Esophagus muscularis mucosa (tissue), 4 donors: ENCODE measurements at places on chromosomes 6 and 20.

DNA sequence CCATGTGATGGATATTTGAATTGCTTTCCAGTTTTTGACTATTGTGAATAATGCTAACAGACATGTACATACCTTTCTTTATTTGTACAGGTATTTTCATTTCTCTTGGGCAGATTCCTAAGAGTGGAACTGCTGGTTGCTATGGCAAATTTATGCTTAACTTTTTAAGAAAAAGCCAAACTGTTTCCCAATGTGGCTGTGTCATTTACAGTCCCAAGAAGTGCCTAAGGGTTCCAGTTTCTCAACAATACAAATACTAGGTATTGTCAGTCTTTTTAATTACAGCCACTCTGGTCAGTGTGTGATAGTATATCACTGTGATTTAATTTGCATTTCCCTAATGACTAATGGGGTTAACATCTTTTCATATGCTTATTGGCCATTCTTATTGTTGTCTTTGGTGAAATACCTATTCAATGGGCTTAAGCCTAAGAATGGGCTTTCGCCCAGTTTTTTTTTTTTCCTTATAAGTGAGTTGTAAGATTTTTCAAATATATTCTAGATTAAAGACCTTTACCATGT is 10.3 kb downstream of the REPS1 start:
- no peaks in the 10 kb centered on the region for H3K36me3 ChIP-seq
- no peak for DNase-seq
- peaks cover 23% of the 10 kb centered on the region for H3K4me1 ChIP-seq
- no peaks in the 10 kb centered on the region for H3K27me3 ChIP-seq

- DNase-seq = no peak
- H3K27ac ChIP-seq = no peak overlapping the region
- H3K27me3 ChIP-seq = no peaks in the 10 kb centered on the region
- no peaks in the 10 kb centered on the region for H3K36me3 ChIP-seq
- H3K4me3 ChIP-seq = no peak overlapping the region
These were observed 330.8 kb downstream of the PRL start for GRCh38 chr6:21965953-21966539.

DNA sequence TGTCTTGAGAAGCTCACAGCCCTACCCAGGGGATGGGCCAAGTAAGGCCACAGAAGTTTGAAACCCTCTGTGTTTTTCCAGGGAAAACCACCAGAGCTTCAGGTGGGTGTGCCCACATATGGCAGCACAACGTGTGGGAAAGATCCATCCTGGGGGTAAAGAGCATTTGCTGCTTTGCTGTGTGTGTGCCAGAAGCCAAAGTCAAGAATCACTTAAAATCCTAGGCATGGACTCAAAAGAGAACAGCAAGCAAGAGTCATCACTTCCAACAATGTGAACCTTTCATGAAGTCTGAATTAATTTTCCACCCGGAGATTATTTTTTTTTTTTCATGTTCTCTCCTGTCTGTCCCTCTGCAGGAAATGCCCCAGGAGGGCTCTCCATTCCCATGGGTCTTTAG is 308.2 kb upstream of the SGK1 start:
- no peaks in the 10 kb centered on the region for H3K27me3 ChIP-seq
- no peak overlapping the region for H3K27ac ChIP-seq
- DNase-seq = no peak
- no peaks in the 10 kb centered on the region for H3K4me1 ChIP-seq
- no peak overlapping the region for H3K4me3 ChIP-seq

- peaks cover 15% of the 10 kb centered on the region for H3K4me1 ChIP-seq
- no peaks in the 10 kb centered on the region for H3K36me3 ChIP-seq
- no peak overlapping the region for H3K4me3 ChIP-seq
- no peak for DNase-seq
These were observed 105.0 kb downstream of the PTPRK start for GRCh38 chr6:128415387-128415786.

- H3K4me1 ChIP-seq = peaks cover 9% of the 10 kb centered on the region
- H3K27me3 ChIP-seq = no peaks in the 10 kb centered on the region
- DNase-seq = no peak
- H3K27ac ChIP-seq = no peak overlapping the region
- no peak overlapping the region for H3K4me3 ChIP-seq
These were observed 92.9 kb downstream of the RPS12 start for GRCh38 chr6:132907231-132907630.

DNA sequence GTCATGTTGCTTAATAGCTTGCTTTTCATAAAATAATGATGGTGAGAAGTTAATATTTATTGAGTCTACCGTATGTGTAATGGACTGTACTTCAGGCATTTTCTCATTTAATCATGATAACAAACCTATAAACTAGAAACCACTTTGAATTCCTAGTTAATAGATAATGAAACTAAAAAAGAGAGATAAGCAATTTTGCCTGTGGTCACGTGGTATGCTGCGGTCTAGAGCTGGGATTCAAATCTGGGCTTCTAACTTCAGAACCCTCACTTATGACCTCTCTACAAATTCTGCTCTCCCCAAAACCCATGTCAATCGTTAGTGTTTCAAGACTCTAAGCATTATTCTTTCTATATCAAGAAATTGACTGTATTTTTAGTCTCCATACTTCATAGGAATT is 700.7 kb downstream of the PRKN start:
- no peak for DNase-seq
- H3K4me3 ChIP-seq = no peak overlapping the region
- no peak overlapping the region for H3K27ac ChIP-seq
- H3K36me3 ChIP-seq = no peaks in the 10 kb centered on the region
- no peaks in the 10 kb centered on the region for H3K27me3 ChIP-seq
- H3K4me1 ChIP-seq = no peaks in the 10 kb centered on the region

- no peak for DNase-seq
- no peak overlapping the region for H3K27ac ChIP-seq
- peak overlapping the region; percentile 26 for H3K4me3 ChIP-seq
These were observed 887 bp downstream of the SIGLEC1 start for GRCh38 chr20:3711484-3711941.

GRCh38 chr6:108699290-108700041 is 138.7 kb downstream of the FOXO3 start:
- no peaks in the 10 kb centered on the region for H3K27me3 ChIP-seq
- H3K36me3 ChIP-seq = no peaks in the 10 kb centered on the region
- H3K27ac ChIP-seq = no peak overlapping the region
- H3K4me1 ChIP-seq = no peaks in the 10 kb centered on the region
- no peak overlapping the region for H3K4me3 ChIP-seq
- DNase-seq = no peak

DNA sequence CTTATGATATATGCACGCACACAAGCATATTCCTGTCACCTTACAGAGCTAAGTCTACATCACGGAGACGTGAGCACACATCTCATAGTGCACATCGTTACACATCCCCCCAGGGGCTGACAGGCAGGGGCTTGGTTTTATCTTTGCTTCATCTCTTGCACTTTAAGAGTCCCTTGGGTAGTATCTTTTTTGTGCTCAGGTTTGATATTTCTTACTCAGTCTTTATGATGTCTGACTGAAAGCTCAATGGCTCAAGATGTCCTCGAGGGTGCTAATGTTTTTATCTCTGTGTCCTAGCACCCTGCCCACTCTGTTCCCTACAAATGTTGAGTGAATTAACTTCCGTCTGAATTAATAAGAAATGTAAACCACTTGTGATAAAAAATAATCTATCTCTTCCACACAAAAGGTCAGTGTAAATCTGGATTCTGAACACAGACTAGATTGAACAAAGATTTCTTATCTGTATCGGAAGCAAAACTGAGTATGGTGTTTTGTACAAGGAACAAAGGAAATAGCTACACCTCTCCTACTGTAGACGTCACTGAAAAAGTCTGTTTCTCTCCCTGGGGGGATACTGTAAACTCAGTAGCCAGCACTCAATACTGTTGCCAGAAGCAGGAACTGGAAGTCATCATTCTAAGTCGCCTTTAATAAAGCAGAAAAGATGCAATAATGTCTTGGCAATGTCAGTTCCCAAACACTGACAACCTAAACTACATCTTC is 195.1 kb downstream of the PRKN start:
- peak; percentile 55 for DNase-seq
- no peak overlapping the region for H3K4me3 ChIP-seq
- H3K27me3 ChIP-seq = no peaks in the 10 kb centered on the region
- H3K4me1 ChIP-seq = no peaks in the 10 kb centered on the region
- H3K27ac ChIP-seq = no peak overlapping the region

DNA sequence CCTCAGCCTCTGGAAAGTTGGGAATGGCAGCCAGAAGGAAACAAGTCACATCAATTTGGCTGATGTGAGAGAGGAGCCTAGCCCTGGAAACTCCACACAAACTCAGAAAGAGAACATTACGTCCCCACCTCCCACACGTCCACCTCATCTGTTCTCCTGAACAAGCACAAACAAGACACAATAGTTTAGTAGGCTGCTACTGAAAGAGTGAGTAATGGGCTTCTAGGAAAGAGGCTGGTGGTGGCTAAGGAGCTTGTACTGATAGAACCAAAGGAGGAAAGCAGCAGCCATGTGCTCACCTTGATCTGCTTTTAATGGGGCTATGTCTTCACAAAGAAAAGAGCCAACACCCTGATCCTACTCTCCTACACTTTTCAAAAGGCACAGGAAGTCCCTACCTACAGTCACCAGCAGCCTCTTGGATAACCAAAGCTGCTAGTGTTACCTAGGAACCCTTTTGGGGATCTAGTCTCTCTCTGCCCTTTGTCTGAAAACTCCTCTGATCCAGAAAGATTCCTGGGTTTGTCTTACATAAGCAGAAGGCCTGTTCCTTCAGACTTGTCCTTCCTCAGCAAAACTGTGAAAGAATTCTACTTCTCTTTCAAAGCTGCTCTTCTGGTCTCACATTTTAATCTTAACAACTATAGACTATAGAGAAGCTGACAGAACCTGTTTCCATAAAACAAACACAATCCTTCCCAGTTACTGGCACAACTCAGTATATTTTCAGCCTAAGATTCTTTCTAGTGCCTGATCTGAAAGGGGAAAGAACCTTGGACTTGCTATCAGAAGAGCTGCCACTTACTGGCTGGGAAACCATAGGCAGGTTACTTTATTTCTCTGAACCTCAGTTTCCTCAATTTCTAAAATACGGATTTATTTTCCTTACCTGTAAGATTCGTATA is 3.1 kb downstream of the PLAGL2 start:
- no peak overlapping the region for H3K4me3 ChIP-seq
- no peaks in the 10 kb centered on the region for H3K27me3 ChIP-seq
- H3K4me1 ChIP-seq = peaks cover 61% of the 10 kb centered on the region
- peaks cover 31% of the 10 kb centered on the region for H3K36me3 ChIP-seq

DNA sequence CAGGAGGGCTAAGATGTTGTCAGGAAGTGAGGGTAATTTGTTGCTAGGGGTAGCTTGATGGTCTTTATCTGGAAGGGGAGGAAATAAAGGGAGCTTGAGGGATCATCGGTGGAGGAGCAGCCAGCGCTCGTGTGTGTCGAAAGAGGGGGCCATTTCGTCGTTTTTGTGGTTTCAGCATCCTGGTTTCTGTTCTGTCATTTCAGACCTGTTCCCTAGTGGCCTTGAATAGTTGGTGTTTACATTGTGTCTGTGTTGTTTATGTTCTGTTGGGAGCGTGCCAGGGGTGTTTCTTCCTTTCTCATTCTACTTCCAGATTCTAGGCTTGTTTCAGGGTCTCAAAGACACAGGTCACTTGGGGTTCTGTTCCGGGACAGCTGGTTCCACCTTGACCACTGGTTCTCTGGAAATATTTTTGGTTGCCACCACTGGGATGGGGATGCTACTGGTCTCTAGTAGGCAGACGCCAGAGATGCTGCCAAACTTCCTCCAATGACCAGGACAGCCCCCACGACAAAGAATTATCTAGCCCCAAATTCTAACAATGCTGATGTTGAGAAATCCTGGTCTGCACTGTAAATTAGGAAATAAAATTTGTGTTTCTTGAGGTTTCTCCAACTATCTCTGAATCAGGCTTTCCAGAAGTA is 113.9 kb upstream of the NAA20 start:
- H3K4me1 ChIP-seq = peaks cover 20% of the 10 kb centered on the region
- no peaks in the 10 kb centered on the region for H3K36me3 ChIP-seq
- no peak overlapping the region for H3K4me3 ChIP-seq
- H3K27me3 ChIP-seq = no peaks in the 10 kb centered on the region
- H3K27ac ChIP-seq = no peak overlapping the region
- DNase-seq = no peak

- no peaks in the 10 kb centered on the region for H3K27me3 ChIP-seq
- H3K4me1 ChIP-seq = peaks cover 27% of the 10 kb centered on the region
- peaks cover 74% of the 10 kb centered on the region for H3K36me3 ChIP-seq
- H3K27ac ChIP-seq = no peak overlapping the region
- no peak overlapping the region for H3K4me3 ChIP-seq
- no peak for DNase-seq
These were observed 18.8 kb downstream of the ZNF217 start for GRCh38 chr20:53574819-53575218.

GRCh38 chr20:20277894-20278335 is 90.0 kb upstream of the INSM1 start:
- no peaks in the 10 kb centered on the region for H3K36me3 ChIP-seq
- H3K27ac ChIP-seq = no peak overlapping the region
- no peak for DNase-seq

DNA sequence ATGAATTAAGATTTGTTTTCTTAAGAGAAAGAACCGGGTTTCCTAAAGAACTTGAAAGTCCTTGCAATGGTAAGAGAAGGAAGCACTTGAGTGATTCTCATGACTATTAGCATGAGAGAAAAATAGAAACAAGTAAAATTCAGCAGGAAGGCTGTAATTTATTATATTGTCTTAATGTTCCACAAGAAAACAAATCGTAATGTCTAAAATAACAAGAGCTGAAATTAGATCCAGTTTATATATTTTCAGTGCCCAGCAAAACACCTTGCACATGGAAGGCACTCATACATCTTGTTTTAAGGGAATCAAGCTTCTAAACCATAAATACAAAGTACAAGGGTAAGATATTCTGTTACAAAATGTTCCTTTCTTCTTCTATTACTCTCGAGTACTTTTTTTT is 229.4 kb upstream of the PLN start:
- H3K27me3 ChIP-seq = no peaks in the 10 kb centered on the region
- H3K4me1 ChIP-seq = peaks cover 33% of the 10 kb centered on the region
- no peak overlapping the region for H3K4me3 ChIP-seq
- no peaks in the 10 kb centered on the region for H3K36me3 ChIP-seq

DNA sequence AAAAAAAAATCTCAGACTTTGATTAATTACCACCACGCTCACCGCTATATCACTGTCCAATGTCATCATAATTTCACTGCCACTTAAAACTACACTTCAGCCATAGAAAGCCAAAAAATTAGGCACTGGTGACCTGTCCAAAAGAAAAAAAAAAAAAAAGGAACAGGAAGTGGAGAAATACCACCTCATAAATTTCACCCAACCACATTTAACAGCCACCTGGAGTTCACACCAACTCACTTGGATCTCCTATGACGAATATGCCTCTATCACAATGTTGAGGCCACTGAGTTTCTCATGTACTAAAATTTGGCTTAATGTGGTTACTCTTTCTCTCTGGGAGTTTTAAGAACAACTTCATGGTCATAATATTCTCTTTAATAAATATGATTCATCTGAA is 237.5 kb upstream of the RSPO3 start:
- no peak overlapping the region for H3K4me3 ChIP-seq
- no peaks in the 10 kb centered on the region for H3K27me3 ChIP-seq
- no peak for DNase-seq
- H3K4me1 ChIP-seq = no peaks in the 10 kb centered on the region
- no peak overlapping the region for H3K27ac ChIP-seq
